ENCODE measurements at places on chromosomes 1 and 21. TPM values are rescaled to one million over a fixed set of nuclear protein-coding genes. Genes with fewer than 3 reads are reported as not detected.

The PLPPR5 gene
- not detected for total RNA-seq

The CTSS gene
- 71.5 TPM for total RNA-seq

The UQCRHL gene
- 6.6 TPM for total RNA-seq

The KIAA0040 gene
- 14.1 TPM for total RNA-seq

The OR2L13 gene
- total RNA-seq: not detected

Measured in dermis lymphatic vessel endothelial cell (primary cell).